Hepatocyte (in vitro differentiated cells): ENCODE measurements at places on chromosomes 7 and 10. TPM values are rescaled to one million over a fixed set of nuclear protein-coding genes. Genes with fewer than 3 reads are reported as not detected.

PITX3 gene
- total RNA-seq = not detected in 2 replicates

FGL2 gene
- total RNA-seq = 0.80 and 1.2 TPM in 2 replicates

DNA sequence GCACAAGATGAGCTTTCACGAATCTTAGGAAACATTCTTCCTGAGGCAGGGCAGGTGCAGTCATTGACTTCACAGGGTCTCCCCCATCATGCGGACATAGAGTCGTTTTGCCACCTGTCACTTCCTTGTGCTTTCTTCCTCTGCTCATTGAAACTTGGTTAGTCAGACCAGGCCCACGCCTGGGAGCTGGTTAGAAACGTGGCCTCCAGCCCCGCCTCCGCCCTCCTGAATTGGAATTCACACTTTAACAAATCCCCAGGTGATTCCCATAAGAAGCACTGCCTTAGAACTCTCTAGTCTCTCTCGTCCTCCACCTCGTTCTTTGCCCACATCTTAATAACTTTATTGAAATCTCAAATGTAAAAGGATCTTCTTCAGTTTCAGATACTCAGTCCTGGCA lies 265.5 kb upstream of the FZD8 start:
- no peak overlapping the region for H3K27ac ChIP-seq
- no peak overlapping the region for H3K4me3 ChIP-seq
- peaks cover under 1% of the 10 kb centered on the region for H3K4me1 ChIP-seq

- no peaks in the 10 kb centered on the region for H3K4me1 ChIP-seq
- peaks cover 6% of the 10 kb centered on the region for H3K36me3 ChIP-seq
- H3K4me3 ChIP-seq = no peak overlapping the region
- DNase-seq = no peak
Observed at GRCh38 chr7:74718336-74718735, 55.5 kb upstream of the NCF1 start.

DNA sequence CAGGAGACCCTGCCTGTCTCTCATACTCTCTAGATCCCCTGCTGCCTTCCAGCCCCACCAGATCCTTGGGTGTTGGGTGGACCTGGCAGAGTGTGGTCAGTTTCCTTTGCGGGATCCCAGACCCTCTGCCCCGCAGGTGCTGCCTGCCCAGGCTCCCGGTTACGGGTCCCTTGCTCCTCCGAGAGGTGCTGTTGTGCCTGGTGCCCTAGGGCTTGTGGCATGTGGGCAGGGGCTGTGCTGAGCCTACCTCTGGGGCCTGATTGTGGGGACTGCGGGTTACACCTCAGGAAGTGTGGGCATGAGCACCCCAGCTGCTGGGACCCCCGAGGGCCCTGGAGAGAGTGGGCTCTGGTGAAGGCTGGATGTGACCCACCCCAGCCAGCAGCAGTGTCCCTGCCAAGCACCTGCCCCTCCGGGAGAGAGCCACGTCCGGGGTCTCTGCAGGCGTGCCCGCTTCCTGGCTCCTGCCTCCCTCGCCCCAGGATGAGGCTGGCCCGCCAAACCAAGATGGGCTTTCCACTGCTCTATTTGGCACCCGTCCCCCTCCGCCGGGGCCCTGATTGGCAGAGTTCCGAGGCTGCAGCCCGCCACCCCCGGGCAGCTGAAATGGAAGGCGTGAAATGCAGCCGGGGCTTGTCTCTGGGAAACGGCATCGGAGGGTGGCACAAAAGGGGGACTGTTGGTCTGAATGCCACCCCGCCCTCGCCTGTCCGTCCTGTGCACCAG lies 17.0 kb downstream of the CLIP2 start:
- H3K27ac ChIP-seq = no peak overlapping the region
- no peaks in the 10 kb centered on the region for H3K36me3 ChIP-seq
- no peak for DNase-seq

TRPV5 gene
- total RNA-seq = not detected in 2 replicates

DNA sequence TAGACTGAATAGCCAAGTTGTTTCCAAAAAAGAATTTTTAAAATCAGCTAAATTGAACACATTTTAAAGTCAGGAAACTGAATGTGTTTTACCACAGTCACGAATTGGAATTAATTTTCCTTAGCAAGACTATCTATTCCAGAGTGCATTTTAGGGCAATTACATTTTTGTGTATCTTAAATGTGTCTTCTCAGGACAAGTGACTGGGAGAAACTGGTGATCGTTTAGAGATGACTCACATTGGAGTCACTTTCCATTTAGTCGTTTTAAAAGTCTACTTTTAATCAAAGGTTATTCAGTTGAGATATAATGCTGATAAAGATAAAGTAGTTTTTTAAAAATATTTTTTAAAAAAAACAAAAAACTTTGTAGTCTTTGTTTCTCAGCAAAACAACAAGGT lies 191.7 kb upstream of the SLC26A5 start:
- no peak overlapping the region for H3K27ac ChIP-seq
- no peaks in the 10 kb centered on the region for H3K36me3 ChIP-seq
- DNase-seq = no peak
- H3K4me1 ChIP-seq = no peaks in the 10 kb centered on the region
- H3K27me3 ChIP-seq = no peaks in the 10 kb centered on the region
